Left renal pelvis (tissue), 4 donors: ENCODE measurements at places on chromosomes 3 and 15.

GRCh38 chr3:188686324-188686723, 485.4 kb upstream of the TPRG1 start:
- DNase-seq: no peak

- DNase-seq: no peak
Measured at GRCh38 chr3:46947981-46948791, 28.4 kb downstream of the CCDC12 start.

DNA sequence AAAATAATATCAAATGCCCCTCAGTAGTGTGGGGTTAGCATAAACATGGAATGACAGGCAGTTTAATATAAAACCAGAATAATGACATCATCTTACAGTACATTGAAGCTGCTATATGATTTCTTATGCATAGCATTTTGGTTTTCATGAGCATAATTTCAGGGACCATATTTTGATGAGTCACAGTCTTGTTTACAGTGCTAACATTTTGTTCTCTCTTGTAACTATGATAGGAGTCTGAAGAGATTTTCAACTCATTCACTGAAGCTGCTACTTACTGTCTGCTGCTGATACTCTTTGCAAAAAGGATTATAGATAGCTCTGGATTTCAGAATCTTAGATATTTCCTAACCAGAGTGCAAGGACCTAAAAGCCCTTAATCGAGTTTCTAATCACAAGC, 92.6 kb upstream of the CCDC54 start:
- DNase-seq: no peak

- DNase-seq: no peak
Measured at GRCh38 chr3:97950360-97950759, 21.9 kb downstream of the RIOX2 start.

- no peak for DNase-seq
Measured at GRCh38 chr15:71124937-71125790, 9.9 kb downstream of the THSD4 start.

GRCh38 chr3:169822983-169823382, 10.3 kb upstream of the LRRC34 start:
- DNase-seq: no peak

GRCh38 chr3:31743331-31744089, 210.8 kb downstream of the STT3B start:
- no peak for DNase-seq

GRCh38 chr15:98794211-98794610, 145.9 kb downstream of the IGF1R start:
- no peak for DNase-seq

DNA sequence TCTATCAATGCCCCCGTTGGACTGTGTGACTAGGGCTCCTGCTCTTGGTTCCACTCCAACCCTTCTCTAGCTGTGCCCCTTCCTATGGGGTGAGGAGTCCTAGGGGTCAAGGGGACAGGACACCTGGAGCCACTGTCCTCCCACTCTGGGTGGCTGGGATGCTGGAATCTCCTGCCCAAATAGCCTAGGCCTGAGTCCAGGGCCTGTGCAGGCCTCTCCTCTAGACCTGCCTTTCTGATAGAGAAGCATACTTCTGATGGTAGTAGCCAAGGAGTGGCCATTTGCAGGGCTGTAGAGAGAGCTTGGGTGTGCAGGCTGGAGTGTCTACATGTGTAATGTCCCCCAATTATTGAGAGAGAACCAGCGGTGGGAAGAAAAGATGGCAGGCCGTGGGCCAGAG, 54.2 kb downstream of the ITGA11 start:
- no peak for DNase-seq

GRCh38 chr15:40743485-40743901, 11.6 kb downstream of the RMDN3 start:
- DNase-seq: no peak

DNA sequence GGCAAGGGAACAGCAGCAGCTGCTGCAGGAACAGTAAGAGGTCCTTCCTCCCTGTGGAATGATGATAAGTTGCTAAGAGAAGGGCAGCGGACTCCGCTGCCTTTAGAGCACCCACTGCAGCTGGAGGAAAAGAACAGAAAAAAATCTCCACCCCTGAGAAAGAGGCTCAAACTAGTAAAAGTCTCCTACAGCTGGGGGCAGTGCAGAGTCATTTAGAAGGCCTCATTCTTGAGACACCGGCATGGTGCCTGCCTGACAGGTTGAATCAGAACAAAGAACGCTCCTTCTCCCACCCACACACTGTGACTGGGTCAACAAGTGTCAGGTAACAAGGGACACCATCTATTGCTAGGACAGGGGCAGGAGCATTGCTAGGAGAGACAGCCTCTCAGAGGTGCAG, 188.4 kb downstream of the ABHD5 start:
- peak; percentile 35 for DNase-seq

DNA sequence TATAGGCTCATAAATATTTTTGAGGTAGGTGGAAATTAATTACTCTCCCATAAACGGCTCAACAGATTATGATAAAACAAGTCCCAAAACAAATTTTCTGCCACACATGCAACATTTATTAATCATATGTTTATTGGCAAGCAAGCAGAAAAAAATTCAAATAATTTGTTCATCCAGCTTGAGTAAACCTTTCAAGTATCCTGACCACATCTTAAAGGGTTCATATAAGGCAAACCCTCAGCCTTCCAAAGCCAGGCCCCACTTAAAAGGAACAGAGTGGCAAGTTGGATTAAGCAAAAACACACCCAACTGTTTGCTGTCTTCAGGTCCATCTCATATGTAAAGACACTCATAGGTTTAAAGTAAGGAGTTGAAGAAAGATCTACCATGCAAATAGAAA, 1042.3 kb downstream of the DIPK2A start:
- DNase-seq: no peak
